ENCODE measurements at places on chromosomes 5 and 9.
A peak's percentile ranks its signal among the peaks of the same experiment; 100 is the strongest.

GRCh38 chr5:119333421-119333851 lies 22.4 kb upstream of the TNFAIP8 start:
- H3K27me3 ChIP-seq: no peaks in the 10 kb centered on the region
- H3K36me3 ChIP-seq: no peaks in the 10 kb centered on the region
- no peak for DNase-seq
- H3K4me1 ChIP-seq: peaks cover 6% of the 10 kb centered on the region

DNA sequence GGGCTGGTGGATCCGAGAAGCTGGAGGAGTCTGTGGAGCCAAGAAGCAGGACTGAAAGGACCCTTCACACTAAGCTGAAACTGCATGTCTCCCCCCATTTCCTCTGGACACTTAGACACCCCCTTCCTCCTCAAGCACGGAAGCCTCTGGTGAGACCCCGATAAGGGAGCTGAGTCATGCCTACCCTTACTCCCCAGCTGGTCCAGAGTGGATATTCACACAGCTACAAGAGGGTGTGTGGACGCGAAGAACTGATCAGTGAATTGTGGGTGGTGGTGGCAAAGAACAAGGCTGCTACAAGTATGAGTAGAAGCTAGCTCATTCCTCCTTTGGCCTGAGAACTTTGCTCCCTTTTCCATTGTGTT lies 4.3 kb downstream of the TLN1 start:
- no peaks in the 10 kb centered on the region for H3K36me3 ChIP-seq
- H3K4me1 ChIP-seq: no peaks in the 10 kb centered on the region
- no peaks in the 10 kb centered on the region for H3K27me3 ChIP-seq
- DNase-seq: no peak
- peak overlapping the region; percentile 31 for H3K4me3 ChIP-seq

GRCh38 chr5:57422993-57423392 lies 59.6 kb downstream of the ACTBL2 start:
- no peaks in the 10 kb centered on the region for H3K36me3 ChIP-seq
- H3K4me3 ChIP-seq: no peak overlapping the region
- no peaks in the 10 kb centered on the region for H3K27me3 ChIP-seq
- H3K4me1 ChIP-seq: no peaks in the 10 kb centered on the region

- no peaks in the 10 kb centered on the region for H3K36me3 ChIP-seq
- DNase-seq: no peak
- H3K27ac ChIP-seq: no peak overlapping the region
- H3K4me3 ChIP-seq: no peak overlapping the region
- no peaks in the 10 kb centered on the region for H3K4me1 ChIP-seq
Observed at GRCh38 chr9:3478549-3478953, 47.2 kb downstream of the RFX3 start.

GRCh38 chr5:146103594-146103993 lies 1.8 kb downstream of the PLAC8L1 start:
- no peak overlapping the region for H3K4me3 ChIP-seq
- no peaks in the 10 kb centered on the region for H3K27me3 ChIP-seq
- no peak for DNase-seq
- no peaks in the 10 kb centered on the region for H3K4me1 ChIP-seq

DNA sequence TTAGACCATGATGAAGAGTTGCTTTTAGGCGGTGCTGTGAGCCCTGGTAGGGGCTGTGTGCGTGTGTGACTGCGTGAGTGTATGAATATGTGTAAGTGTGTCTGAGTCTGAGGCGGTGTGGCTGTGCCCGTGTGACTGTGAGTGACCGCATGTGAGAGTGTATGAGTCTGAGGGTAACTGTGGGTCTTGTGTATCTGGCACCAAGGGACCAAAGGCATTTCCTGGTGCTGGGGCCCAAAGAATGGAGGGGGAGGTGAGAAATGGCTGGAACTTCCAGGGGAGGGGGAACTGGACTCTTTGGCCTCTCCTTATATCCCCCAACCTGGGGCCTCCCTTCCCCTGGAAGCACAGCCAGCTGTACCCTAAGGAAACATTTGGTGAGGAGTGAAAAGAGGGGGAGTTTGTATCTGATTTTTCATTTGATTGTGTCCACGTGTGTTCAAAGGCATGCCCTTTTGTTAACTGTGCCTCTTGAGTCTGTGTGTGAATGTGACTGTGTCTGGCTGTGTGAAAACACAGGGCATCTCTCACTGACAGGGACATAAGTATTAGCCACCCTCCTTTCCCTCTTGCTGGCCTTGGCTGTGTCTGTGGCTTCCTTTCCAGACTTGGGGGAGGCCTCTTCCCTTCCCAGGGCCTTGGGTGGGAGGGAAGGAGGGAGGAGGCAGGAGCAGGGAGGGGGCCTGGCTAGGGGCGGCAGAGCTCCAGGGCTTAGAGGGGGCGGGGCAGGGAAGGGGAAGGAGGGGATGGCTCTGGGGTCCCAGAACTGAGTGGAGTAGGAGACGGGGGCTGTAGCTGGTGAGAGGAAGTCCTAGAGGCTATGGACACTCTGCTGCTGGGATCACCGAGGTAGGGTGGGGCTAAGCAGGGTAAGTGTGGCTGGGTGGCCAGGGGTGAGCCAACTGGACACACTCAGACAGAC lies 1.4 kb downstream of the IL11RA start:
- H3K27me3 ChIP-seq: no peaks in the 10 kb centered on the region
- peaks cover 38% of the 10 kb centered on the region for H3K4me1 ChIP-seq
- H3K36me3 ChIP-seq: no peaks in the 10 kb centered on the region
- H3K27ac ChIP-seq: peak overlapping the region; percentile 81
- no peak overlapping the region for H3K4me3 ChIP-seq

- H3K27ac ChIP-seq: no peak overlapping the region
- H3K27me3 ChIP-seq: no peaks in the 10 kb centered on the region
- no peaks in the 10 kb centered on the region for H3K36me3 ChIP-seq
- H3K4me3 ChIP-seq: no peak overlapping the region
Observed at GRCh38 chr5:170407062-170407461, 17.9 kb upstream of the KCNMB1 start.

- H3K4me3 ChIP-seq: no peak overlapping the region
- H3K27me3 ChIP-seq: no peaks in the 10 kb centered on the region
- no peaks in the 10 kb centered on the region for H3K4me1 ChIP-seq
- no peaks in the 10 kb centered on the region for H3K36me3 ChIP-seq
Observed at GRCh38 chr9:111937781-111938426, 41.3 kb downstream of the UGCG start.

- no peaks in the 10 kb centered on the region for H3K4me1 ChIP-seq
- H3K27ac ChIP-seq: no peak overlapping the region
- no peak for DNase-seq
- no peaks in the 10 kb centered on the region for H3K27me3 ChIP-seq
- H3K36me3 ChIP-seq: no peaks in the 10 kb centered on the region
Observed at GRCh38 chr9:74639112-74639511, 142.0 kb downstream of the RORB start.

- H3K36me3 ChIP-seq: no peaks in the 10 kb centered on the region
- H3K4me1 ChIP-seq: no peaks in the 10 kb centered on the region
- H3K4me3 ChIP-seq: no peak overlapping the region
- no peak for DNase-seq
- H3K27ac ChIP-seq: no peak overlapping the region
Observed at GRCh38 chr5:78213799-78214198, 80.7 kb downstream of the AP3B1 start.

DNA sequence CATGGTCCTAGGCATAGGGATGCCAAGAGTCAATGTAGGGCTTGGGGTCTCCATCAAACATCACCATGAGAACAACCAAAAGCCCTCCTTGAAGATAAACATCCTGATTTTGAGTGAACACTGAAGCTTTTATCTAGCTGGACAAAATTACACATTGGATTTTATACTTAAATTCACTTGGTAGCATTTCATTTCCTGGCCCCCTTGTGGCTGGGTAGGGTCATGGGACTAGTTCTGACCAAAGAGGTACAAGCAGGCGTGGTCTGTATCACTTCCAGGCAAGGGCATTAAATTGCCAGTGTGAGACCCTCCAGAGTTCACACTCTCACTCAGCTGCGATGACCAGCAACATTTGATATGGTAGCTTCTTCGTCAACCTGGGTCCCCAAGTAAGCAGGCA lies 320.3 kb downstream of the ACTL7B start:
- no peak overlapping the region for H3K27ac ChIP-seq
- H3K4me1 ChIP-seq: no peaks in the 10 kb centered on the region
- H3K36me3 ChIP-seq: no peaks in the 10 kb centered on the region
- no peak for DNase-seq
- no peaks in the 10 kb centered on the region for H3K27me3 ChIP-seq
- no peak overlapping the region for H3K4me3 ChIP-seq

- H3K27me3 ChIP-seq: no peaks in the 10 kb centered on the region
- no peaks in the 10 kb centered on the region for H3K36me3 ChIP-seq
- no peaks in the 10 kb centered on the region for H3K4me1 ChIP-seq
- DNase-seq: no peak
Observed at GRCh38 chr5:91690921-91691320, 307.8 kb upstream of the ARRDC3 start.

Measured in uterus (tissue), 4 donors.